ENCODE measurements at places on chromosomes 2 and 18.

DNA sequence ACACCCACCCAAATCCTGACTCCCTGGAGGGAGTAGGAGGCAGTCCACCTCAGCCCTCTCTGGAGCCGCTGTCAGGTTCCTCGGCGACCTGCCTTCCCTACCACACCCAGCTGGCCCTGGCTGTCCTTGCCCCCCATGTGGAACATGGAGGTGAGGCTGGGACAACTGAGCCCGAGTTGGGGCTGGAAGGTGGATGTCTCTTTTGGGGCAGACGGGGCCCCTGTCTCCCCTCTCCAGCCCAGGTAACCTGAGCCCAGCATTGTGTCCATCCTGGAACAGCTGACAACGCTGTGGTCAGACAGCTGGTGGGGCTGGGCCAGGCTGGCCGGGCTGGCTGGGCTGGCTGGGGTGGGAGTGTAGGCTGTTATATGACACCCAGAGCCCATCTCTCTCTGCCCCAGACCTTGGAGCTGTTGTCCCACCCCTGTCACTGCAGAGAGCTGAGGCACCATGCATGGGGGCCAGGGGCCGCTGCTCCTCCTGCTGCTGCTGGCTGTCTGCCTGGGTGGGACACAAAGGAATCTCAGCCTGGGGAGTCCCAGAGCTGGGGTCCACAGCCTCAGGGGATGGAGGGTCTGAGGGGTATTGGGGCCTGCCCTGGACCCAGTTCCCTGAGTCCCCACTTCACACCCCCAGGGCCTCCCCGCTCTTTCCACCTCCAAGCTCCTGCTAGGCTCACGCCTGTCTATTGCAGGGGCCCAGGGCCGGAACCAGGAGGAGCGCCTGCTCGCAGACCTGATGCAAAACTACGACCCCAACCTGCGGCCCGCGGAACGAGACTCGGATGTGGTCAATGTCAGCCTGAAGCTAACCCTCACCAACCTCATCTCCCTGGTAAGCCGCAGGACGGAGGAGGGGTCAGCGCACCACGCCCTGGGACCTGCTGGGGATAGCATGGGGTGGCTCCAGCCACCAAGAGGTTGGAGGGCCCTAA, at the start of gene CHRNG:
Gene CHRNG (plus strand): TSS at position 395 of the 934 bp plus-strand sequence. CDS start 56 bp downstream, at position 451.
- no peak for DNase-seq

GRCh38 chr2:188292348-188293239, 920 bp downstream of the GULP1 start:
- DNase-seq: peak; percentile 16

- DNase-seq: no peak
Measured at GRCh38 chr2:175864137-175864850, 137.8 kb downstream of the LNPK start.

DNA sequence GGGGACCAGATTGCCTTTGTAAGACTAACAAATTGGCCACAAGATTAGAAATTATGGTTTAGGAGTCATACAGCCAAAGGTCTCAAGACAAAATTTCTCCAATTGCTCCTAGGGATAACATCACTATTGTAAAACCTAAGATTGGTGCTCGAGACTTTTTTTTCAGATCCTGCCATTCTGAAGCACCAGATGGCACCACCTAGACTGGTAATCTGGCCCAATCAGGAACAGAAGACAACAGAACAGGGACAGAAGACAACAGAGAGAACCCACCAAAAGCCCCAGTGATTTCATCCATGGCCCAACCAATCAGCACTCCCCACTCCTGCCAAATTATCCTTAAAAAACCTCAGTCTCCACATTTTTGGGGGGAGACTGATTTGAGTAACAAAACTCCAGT, 66.8 kb downstream of the LINC00305 start:
- DNase-seq: no peak

- no peak for DNase-seq
Measured at GRCh38 chr2:68200157-68200787, 42.6 kb downstream of the PNO1 start.

GRCh38 chr2:46135958-46136357, 161.2 kb upstream of the EPAS1 start:
- DNase-seq: no peak

DNA sequence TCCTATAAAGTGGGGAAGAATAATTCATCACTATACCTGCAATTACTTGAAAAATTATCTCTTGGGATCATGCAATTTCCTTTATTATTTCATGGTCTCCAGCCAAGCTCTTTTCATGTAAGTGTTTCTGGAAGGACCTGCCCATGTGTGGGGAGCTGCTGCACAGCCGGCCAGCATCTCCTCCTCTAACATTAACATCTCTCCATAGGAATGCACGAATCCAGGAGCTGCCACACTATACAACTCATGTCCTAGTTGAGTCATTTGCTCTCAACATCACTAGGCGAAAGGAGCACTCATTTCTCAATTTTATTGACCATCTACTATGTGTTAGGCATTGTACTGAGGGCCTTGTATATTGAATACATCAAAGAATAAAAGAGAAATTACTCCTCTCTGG, 144.3 kb upstream of the ERBB4 start:
- no peak for DNase-seq

GRCh38 chr2:96305979-96306308, 598 bp upstream of the SNRNP200 start:
- DNase-seq: no peak

Measured in frontal cortex (tissue), 4 donors.